WERI-Rb-1 (cell line): ENCODE measurements at places on chromosomes 4 and X.

GRCh38 chr4:136784326-136784725 is 748.0 kb downstream of the PCDH18 start:
- no peak for DNase-seq

DNA sequence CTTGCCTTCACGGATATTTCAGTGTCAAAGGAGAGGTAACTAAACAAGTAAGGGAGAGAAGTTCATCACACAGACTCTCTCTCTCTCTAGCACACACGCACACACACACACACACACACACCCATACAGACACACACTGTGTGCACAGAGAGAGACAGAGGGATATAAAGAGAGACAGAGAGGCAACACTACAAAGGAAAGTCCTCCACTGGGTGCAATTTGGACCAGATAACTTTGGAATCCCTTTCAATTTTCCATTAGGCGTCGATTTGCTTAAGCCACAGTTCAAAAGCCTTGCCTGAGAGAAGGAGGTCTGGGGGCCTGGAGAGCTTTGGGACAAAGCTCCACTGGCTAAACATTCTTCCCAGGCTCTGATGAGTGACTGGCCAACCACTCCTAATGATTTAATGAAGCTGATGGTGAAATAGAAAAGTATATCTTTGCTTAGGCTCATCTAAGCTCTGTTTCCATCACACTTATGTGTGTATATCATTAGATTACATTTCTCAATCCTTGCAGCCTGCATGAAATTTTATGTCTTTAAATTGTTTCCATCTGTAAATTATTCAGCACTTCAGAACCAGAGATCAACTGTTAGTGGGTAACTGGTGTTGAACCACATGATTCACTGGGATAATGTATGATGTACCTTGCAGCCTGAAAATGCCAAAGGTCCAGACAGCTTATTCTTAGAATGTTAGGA is 180.8 kb downstream of the MAGEB17 start:
- no peak for DNase-seq

GRCh38 chr4:101777431-101777830 is 13.1 kb upstream of the BANK1 start:
- no peak for DNase-seq

DNA sequence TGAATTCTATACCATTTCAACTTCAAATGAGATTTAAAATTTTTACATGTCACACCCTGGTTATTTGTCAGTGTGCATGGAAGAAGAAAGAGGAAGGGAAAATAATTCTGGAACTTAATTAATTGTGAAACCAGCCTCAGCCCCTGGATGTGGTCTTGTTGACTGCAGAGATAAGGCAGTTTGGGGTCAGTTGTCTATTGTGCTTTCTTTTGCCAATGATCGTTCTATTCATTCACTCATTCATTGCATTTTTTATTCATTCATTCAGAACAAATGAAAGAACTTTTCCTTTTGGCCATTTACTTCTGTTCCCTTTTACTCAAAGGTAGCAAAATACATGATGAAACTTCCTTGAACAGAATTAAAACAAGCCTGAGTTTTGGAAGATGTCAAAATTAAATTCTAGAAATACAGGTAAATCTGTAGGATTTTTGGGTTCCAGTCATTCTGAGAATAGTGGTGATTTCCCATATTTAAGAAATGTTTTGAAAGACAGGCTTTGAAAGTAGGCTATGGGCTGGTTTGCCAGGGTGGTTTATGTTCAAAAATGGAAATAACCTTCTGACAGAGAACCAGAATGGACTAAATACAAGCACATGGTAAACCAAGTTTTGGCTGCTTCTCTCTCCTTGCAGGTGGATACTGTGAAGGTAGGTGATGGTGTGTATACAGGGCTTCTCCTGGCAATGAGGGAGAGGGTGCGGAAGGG is 35.7 kb downstream of the PARM1 start:
- no peak for DNase-seq

DNA sequence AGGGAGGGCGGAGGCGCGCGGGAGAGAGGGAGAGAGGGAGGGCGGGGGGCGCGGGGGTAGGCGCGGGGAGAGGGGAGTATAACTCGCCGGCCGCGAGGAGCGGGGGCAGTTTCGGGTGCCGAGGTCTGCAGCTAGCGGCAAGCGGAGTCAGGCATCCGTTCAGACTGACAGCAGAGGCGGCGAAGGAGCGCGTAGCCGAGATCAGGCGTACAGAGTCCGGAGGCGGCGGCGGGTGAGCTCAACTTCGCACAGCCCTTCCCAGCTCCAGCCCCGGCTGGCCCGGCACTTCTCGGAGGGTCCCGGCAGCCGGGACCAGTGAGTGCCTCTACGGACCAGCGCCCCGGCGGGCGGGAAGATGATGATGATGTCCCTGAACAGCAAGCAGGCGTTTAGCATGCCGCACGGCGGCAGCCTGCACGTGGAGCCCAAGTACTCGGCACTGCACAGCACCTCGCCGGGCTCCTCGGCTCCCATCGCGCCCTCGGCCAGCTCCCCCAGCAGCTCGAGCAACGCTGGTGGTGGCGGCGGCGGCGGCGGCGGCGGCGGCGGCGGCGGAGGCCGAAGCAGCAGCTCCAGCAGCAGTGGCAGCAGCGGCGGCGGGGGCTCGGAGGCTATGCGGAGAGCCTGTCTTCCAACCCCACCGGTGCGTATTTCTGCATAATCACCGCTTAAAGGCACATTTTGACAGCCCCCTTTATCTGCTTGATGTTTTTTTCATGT is at the start of gene POU4F2:
TSS of gene POU4F2 (plus strand) at position 108 of the 720 bp plus-strand sequence. CDS start at position 356, 248 bp downstream.
- peak; percentile 70 for DNase-seq

- no peak for DNase-seq
Observed at GRCh38 chr4:90888571-90888970, 761.4 kb downstream of the CCSER1 start.

DNA sequence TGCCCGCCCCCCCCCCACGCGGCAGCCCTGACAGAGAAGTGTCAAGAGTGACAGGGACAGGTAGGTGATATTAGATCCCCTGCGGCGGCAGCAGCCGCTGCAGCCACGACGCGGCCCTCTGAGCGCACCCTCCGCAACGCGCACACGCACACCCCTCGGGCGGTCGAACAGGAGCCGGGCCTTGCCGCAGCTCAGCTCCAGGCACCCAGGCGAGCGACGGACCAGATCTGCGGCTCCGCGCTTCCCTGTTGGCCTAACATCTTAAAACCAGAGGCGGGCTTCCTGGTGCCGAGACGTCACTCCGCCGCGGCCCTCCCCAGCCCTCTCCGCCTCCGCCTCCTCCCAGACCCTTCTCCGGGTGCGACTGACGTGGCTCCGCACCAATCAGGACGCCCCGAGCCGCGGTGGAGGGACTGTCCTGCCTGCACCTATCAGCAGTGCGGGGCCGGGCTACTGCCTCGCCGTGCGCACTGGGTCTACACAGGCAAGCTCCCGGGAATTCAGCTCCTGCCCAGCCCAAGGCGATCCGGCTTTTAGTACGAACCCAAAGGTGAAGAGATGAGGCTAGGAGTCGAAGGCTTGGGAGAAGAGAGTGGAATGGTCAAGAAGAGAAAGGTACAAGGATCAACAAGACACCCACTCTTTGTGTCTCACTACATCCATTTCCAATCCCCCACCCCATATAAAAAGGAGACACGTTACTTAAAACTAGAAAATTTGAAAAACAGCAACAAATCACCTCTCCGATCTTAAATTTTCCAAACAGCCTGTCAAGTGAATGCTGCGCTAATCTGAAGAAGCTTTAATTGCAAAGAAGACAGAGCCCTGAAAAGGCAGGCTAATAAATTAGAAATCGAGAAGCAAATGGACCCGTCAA is at the start of gene PITX2:
TSS of gene PITX2 (minus strand) at position 237 of the 877 bp plus-strand sequence. CDS start 617 bp downstream, outside the sequence.
- DNase-seq: peak; percentile 99

DNA sequence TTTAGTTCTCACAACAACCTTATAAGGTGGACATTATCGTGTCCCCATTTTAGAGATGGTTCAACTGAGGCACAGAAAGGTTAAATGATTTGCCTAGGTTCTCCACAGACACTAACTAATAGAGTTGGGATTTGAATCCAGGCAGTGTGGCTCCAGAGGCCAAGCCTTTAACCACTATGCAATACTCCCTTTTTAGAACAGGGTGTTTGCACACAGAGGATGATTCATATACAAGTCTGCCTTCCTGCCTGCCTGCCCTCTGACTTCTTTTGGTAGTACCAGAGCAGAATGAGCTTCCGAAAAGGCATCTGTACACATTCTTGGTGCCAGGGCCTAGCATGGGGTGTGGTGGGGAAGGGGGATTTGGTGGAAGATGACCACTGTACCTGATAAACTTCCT is 150.8 kb upstream of the ARHGEF9 start:
- DNase-seq: no peak

GRCh38 chr4:157918036-157918832 is 254.6 kb downstream of the GASK1B start:
- no peak for DNase-seq

GRCh38 chrX:46178763-46179162 is 366.5 kb downstream of the ZNF674 start:
- DNase-seq: no peak

- no peak for DNase-seq
Observed at GRCh38 chr4:145492376-145492775, 10.7 kb downstream of the SMAD1 start.

- no peak for DNase-seq
Observed at GRCh38 chr4:26144526-26145155, 176.2 kb upstream of the RBPJ start.

DNA sequence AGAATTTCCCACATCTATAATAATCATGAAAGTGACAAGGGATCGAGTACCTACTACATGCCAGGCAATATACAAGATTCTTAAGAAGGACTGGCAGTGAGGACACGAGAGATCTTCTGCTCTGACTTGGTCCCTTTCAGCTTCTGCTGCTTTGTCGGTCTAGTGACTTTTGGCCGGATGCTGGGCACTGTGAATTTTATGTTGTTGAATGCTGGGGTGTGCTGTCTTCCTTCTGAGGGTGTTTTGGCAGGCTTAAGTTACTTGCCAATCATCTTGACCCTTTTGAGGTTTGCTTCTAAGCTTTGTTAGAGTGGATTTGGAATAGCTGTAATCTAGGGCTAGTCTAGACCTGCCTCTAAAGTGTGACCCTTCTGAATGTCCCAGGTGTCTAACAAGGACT is 23.5 kb downstream of the NAT8L start:
- peak; percentile 6 for DNase-seq

DNA sequence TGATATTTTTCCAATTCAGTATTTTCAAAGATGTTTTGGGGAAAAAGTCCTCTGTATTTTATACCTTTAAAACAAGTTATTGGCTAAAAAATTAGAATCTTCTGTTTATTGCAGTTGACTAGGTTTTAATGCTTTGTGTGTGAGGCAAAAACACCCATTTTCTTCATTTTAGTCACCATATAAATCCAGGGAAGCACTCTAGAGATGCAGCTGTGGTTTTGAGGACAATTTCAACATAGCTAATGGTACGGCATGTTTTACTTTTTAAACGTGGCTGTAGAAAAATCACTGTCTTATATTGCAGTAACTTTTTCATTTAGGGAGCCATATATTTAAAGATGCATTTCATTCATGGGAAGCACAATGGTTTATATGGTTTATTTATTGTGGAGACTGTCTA is 129.1 kb upstream of the PITX2 start:
- DNase-seq: no peak

GRCh38 chr4:87657525-87657924 is 7.4 kb downstream of the DMP1 start:
- DNase-seq: no peak

GRCh38 chr4:58825278-58825677 is 1715.1 kb upstream of the IGFBP7 start:
- no peak for DNase-seq

DNA sequence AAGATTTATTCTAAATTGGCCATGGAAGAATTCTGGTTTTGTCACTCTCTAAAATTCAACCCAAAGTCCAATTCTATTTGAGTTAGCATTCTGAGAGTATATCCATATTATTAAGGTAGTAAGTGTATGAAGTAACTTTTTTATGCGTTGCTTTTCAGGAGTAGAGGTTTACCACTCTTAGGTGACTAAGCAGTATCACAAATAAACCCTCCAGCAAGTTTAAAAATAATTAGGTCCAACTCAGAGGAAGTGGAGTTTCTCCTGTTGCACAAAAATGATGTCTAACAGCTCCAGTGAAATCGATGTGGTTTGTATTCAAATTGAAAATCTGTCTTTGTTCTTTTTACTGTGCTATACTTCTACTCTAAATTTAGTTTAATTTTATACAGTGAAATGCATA is 6.6 kb downstream of the SCML1 start:
- no peak for DNase-seq

GRCh38 chr4:183399126-183399522 is 45.3 kb upstream of the CDKN2AIP start:
- DNase-seq: no peak

DNA sequence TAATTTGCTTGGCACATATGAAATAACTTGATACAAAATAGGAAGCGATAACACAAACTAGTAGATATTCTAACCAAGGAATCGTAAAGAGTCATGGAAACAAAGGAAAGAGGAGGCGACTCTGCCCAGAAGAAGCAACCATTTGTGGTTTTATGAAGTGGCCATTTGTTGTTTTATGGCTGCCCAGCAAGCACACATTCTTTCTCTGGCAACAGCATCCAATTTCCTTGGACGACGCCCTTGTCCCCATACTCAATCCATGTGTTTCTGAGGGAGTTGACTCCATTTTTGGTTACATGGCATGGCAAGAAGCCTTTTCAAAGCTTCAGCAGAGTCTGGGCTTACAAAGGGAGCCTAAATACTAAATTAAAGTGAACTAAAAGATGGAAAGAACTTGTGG is 295.1 kb downstream of the INPP4B start:
- no peak for DNase-seq

DNA sequence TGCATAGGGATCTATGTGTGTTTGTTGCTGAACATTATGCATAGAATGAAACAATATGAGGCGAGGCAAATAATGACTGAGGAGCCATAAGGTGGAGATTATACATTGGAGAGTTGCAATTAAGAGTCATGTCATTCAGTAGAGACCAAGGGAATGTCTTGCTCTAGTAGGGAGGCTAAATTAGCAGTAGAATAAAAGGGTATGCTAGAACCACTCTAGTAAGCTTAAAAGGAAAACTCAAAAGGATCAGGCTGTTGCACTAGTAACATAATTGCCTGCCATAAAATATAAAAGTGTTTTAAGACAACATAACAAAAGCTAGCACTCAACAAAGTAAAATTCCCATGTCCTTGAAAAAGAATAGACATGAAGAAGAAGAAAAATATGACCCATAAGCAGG is 586.2 kb upstream of the DIAPH2 start:
- DNase-seq: no peak

- no peak for DNase-seq
Observed at GRCh38 chr4:165972747-165973146, 99.7 kb downstream of the TLL1 start.

- no peak for DNase-seq
Observed at GRCh38 chr4:138591808-138592207, 349.7 kb upstream of the SLC7A11 start.

GRCh38 chrX:805103-805670 is 174.6 kb downstream of the SHOX start:
- DNase-seq: no peak

- DNase-seq: no peak
Observed at GRCh38 chrX:20729416-20729815, 462.7 kb upstream of the RPS6KA3 start.

DNA sequence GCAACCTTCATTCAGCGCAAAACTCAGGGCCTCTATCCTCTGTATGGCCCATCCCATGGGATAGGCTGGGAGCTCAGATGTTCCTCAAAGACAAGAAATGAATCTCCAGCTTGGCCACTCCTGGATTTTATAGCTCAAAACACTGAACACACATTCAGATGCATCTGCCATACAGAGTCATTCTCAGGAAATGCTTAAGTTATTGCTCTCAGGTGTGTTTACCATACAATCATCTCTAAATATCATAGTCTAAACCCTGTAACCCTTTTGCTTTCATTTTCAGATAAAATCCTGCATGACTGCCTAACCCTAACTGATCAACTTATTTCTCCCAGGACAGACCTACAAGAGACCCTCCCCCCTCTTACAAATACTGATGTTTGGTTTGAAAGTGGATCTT is 140.9 kb upstream of the FMR1 start:
- DNase-seq: no peak
